ENCODE measurements at places on chromosomes 4 and X. TPM values are rescaled to one million over a fixed set of nuclear protein-coding genes. Genes with fewer than 3 reads are reported as not detected.

DNA sequence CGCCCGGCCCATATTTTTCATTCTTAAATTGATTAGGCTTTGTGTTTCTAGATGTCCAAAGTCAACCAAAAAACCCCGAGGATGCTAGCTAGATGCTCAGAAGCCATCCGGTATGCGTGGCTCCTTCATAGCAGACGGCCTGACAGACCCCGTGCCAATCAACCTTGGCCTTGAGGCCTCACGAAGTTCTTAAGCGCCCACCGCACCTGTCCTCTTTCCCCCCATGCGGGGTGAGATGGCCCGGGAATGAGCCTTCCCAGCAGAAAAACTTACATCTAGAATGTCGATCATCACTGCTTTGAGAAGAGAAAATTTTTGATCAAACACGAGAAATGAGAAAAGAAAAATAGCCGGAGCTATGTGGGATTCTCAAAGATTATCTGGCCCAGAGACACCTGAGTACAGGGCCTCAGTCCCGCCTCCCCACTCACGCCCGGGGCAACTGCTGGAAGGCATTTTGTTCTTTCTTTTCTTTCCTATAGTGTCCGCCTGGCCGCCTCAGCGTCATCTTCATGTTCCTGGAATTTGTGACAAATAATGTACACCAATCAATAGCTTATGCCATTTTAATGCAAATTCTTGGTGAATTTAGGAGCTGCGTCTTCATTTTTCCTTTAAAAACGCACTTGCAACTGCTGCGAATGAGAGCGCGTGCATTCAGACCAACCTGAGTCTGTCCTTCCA is 1.6 kb upstream of the NAT8L start:
- ATAC-seq: no peak

PIGA gene
- 5.8 TPM for total RNA-seq

IL1RAPL1 gene
- 0.27 TPM for total RNA-seq

DNA sequence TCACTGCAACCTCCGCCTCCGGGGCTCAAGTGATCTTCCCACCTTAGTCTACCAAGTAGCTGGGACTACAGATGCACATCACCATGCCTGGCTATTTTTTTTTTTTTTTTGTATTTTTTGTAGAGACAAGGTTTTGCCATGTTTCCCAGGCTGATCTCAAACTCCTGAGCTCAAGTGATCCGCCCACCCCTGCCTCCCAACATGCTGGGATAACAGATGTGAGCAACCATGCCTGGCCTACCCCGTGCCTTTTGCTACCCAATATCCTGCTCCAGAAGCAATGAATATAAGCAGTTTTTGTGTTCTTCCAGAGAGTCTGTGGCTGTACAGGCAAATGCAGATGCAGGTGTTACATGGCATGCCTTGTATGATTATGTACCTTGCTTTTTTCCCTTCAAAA is 50.5 kb downstream of the TBC1D14 start:
- no peak for ATAC-seq

DNA sequence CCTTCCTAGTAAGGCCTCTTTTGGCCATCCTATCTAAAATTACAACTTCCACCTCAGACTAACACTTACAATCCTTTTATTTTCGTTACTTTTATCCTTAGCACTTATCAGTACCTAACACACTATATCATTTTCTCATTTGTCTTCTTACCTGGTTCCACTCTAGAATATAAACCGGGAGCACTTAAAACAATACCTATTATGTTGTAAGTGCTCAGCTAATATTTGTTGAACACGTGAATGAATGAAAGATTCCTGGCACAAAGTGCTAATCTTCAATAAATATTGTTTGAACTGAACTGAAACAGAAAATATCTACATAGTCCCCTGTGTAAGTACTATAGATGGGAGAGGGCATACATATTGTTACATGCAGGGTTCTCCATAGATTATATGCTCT is 14.4 kb downstream of the MGARP start:
- ATAC-seq: no peak

GRCh38 chr4:12926189-12927066 is 557.7 kb downstream of the RAB28 start:
- no peak for ATAC-seq

DNA sequence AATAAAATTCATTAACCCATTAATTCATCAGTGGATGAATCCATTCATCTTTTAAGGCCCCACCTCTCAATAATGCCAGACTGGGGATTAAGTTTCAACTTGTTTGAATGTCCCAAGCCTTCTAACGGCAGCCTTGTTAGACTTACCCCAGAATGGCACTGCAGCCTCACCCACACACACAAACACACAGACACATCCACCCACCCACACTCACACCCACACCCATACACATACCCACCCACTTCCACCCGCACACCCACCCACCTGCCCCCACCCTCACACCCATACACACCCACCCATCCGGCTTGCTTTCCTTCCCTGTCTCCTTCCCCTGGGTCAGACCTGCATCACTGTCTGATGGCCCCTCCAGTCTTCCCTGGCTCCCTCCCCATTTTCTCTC is 102.6 kb downstream of the ARHGAP10 start:
- ATAC-seq: no peak

CYTL1 gene
- 5.0 TPM for total RNA-seq

- no peak for ATAC-seq
These were observed 7.3 kb downstream of the FAM241A start for GRCh38 chr4:112152521-112152920.

GRCh38 chrX:112380541-112381278 is 298.1 kb upstream of the TRPC5 start:
- no peak for ATAC-seq

- no peak for ATAC-seq
These were observed 118.4 kb upstream of the WDR17 start for GRCh38 chr4:175947117-175947722.

- ATAC-seq: no peak
These were observed 88.8 kb downstream of the BCOR start for GRCh38 chrX:40008791-40009461.

MND1 gene
- total RNA-seq: not detected

GRCh38 chrX:66053414-66053813 is 13.5 kb upstream of the VSIG4 start:
- no peak for ATAC-seq

DNA sequence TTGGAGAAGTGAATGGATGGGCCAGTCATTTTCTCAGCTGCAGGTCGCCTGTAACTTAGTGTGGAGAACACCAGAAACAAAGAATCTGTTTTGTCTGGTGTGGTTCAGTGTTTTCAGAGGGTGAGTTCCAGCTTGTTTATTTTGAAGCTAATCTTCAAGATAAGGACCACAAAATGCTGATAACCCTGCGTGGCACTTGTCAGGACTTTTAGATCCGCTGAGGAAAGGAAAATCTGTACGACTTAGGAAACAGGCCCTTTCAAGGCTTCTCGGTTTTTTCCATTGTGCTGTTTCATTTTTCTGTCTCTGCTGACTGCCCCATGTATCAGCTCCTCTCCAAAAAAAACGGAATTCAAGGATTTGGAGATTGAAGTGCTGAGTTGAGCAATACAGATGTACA is 8.7 kb upstream of the ANAPC4 start:
- no peak for ATAC-seq

KLKB1 gene
- total RNA-seq: 3.1 TPM

DNA sequence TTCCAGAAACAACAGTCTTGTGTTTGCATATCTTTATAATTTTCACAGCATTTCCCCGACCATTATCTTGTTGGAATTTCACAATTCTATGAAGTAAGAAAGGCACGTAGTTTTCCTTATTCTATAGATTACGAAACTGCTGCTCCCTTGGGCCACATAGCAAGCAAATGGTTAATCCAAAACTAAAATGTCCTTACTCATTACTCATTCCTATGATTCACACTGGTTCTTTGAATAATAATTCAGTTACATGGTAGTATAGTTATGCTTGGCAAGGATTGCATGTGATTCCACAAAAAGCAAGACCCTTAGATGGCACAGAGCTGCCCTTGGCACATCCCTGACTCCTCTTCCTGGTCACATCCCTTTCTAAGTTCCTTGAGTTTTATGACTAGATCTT is 51.2 kb downstream of the OR13H1 start:
- no peak for ATAC-seq

DOCK11 gene
- 61.9 TPM for total RNA-seq

DNA sequence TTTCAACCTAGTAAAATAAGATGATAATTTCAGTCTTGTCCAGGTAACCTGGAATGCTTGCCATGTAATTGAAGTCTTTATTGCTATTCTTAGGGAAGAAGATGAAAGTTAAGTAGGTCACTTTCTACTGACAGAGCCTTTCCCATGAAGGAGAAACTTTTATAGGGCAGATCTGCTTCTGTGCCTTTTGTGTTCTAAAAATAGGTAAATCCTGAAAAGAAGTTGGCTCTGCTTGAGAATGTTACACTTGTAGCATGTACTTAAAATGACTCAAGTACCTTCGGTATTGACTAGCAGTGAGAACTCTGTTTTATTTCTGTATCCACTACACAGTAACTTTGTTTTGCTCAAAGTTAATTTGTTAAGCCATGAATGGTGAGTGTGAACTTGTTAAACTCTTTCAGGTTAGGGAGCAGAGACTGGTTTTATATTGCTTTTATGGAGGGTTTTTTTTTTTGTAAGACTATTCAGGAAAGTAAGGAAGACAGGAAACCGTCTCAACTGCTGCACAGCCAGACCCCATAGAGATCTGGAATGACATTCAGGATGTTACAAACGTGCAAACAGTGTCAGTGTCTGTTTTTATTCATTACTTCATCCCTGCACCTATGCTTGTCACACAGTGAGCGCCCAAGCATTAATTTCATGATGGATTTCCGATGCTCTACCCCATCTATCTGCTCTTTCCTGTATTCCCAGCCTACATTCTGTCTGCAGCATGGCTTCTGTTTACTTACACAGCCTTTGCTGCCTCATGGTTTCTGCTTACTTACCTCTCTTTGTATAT is 53.0 kb downstream of the SEPTIN11 start:
- ATAC-seq: no peak

GRCh38 chr4:183599284-183599683 is 59.7 kb downstream of the RWDD4 start:
- ATAC-seq: no peak

GAR1 gene
- total RNA-seq: 4.2 TPM

PABPC5 gene
- 4.6 TPM for total RNA-seq

DNA sequence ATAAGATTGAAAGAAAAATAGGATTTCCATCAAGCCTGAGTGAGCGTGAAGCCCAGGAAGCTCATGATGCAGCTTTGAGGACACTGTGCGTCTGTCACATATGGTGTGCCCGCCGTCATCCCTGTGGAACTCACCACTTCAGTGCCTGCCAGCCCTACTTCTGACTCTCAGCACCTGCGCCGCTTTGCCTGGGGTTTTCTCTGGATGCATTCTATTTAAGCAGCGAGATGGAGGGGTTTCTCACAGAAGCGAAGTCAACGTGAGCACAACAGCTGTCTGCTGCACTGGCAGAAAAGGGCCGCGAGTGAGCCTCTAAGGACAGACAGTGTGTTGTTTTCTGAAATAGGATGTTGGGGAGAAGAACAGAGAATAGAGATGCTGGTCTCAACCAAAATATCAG is 6.2 kb upstream of the TMEM128 start:
- ATAC-seq: no peak

- no peak for ATAC-seq
These were observed 82.6 kb upstream of the SLITRK2 start for GRCh38 chrX:145735036-145735435.

DNA sequence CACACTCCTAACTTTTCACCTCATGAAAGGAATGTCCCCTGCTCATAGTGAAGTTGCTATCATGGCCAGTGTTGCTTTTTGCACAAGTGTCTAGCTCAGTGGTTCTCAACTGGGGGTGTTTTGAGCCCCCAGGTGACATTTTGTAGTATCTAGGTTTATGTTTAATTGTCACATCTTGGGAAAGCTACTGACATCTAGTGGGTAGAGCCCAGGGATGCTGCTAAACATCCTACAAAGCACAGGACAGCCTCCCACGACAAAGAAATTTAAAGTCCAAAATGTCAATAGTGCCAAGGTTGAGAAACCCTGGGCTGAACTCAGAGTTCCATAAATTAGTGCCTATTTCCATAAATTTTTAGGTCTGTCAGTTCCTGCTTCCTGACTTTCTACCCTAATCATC is 70.7 kb upstream of the HCCS start:
- no peak for ATAC-seq
